ENCODE measurements at places on chromosomes 4 and X.

DNA sequence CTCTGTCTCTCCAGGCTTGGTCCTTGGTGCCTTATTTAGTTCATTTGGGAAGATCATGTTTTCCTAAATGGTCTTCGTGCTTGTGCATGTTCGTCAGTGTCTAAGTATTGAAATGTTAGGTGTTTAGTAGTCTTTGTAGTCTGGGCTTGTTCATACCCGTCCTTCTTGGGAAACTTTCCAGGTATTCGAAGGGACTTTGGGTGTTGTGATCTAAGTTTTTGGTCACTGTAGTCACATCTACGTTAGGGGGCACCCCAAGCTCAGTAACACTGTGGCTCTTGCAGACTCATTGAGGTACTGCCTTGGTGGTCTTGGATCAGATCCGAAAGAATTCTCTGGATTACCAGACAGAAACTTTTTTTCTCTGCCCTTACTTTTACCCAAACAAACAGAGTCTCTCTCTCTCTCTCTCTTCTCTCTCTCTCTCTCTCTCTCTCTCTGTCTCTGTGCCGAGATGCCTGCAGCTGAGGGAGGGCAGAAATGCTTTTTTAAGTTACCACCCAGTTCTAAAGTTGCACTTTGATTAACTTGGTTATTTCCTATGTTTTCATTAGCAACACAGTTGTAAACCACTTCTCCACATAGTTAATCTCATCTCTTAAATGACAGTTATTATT is 67.6 kb upstream of the SLC7A3 start:
- no peak for DNase-seq

GRCh38 chrX:23403849-23404248 is 69.2 kb downstream of the PTCHD1 start:
- no peak for DNase-seq

GRCh38 chrX:38879631-38880220 is 78.5 kb downstream of the MID1IP1 start:
- no peak for DNase-seq

DNA sequence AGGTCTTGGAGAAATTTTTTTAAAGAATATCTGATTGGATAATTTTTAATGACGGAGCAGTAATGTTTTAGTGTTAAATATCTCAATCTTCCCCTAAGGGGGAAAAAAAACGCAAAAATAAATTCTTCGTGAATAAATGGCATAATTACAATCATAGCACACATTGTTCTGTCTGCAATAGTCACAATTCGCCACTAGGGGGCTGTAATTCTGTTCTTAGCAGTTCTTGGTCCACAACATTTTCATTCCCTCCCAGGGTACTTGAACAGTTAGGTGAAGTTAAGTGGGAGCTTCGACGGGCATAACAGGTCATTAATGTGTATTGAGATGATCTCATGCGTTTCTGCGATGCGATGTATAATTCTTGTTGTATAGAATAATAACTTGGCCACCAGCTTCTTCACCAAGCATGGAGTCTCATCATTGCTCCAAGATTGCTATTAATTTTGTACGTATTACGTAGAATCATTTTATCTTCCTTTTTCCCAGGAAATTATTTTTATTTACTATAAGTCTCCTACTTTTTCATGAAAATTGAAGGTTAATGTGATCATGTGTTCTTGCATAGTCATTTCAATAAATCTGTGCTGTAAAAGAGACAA is 27.2 kb downstream of the HTR2C start:
- DNase-seq: no peak

DNA sequence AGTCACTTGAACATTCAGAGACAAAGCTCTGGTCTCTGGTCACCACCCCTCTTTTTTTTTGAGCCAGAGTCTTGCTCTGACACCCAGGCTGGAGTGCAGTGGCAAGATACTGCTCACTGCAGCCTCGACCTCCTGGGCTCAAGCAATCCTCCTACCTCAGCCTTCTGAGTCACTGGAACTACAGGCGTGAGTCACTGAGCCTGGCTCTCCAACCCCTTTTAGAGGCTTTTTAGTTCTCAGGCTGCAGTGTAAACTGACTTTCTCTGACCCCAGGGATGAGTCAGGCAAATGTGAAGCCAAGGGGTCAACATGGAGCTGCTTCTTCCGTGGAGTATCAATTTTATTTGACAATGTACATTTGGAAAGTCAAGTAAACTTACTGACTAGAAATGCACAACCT is 229.2 kb downstream of the PTTG2 start:
- DNase-seq: no peak

GRCh38 chr4:87118826-87119225 is 101.6 kb downstream of the KLHL8 start:
- DNase-seq: no peak

DNA sequence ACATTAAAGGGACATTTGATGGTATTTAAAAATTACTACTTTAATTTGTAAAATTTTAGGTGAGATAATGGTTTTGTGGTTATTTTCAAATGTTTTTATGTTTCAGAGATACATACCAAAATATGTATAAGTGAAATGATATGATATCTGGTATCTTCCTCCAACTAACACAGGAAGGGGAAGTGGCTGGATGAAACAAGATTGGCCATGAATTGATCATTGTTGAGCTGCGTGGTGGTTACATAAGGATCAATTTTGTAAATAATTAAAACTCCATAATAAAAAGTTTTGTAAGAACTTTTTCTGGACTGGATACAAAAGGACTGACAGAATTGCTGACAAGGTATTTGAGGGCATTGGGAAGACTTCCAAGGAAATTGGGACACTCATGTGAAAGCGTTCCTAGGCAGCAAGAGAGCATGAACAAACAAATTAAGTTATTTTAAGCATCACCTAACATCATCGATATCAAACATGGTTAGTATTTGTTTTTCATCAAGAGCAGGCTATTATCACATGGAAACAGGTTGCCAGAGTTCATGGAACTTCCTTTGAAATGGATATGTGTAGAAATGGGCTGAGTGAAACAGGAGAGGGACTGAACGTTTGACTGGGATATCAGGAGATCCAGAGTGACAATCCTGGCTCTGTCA is 4.4 kb upstream of the PGM2 start:
- no peak for DNase-seq

GRCh38 chr4:27055221-27055760 is 194.7 kb downstream of the STIM2 start:
- no peak for DNase-seq

DNA sequence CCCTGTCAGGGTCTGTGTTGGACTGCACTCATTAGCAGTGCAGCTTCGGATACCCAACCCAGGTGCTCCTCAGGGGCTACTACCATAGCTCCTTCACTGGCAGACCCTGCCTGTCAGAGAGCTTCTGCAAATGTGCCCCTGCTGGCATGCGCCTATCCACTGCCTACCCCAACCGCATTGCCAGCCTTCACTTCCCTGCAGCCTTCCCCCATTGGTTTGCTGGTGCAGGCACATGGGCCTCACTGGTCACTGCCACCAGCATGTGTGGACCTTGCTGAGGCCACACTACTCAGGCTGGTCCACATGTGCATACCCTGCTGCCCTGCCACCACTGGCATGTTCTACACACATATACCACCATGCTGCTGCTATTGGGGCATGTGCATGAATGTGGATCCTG is 72.5 kb upstream of the MAGEH1 start:
- DNase-seq: no peak

GRCh38 chr4:61511716-61512488 is 311.8 kb downstream of the ADGRL3 start:
- no peak for DNase-seq

DNA sequence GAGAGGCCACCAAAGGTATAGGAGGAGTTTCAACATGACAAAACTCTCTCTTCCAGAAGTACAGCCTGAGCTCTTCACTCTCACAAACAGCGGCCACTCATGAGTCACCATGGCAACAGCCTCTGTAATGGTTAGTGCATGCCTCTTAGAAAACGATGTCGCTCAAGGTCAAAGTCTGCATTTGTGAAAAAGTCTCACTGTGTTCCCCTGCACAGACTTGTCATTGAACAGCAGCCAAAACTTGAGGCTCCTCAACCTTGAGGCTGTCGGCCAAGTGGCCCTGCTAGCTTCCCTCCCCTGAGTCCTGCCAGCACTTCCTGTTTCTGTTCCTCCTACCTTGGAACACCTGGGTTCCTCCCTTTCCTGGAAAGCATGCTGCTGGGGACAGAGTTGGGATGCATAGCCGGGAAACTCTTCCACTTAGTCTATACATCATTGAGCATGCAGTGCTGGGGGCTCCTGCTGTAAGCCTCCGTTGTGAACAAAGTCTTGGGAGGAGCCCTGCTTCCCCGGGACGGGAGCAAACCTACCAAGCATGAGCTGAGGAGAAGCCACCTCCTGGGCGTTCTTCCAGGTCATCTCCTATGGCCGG is 66.6 kb downstream of the ING2 start:
- DNase-seq: no peak

DNA sequence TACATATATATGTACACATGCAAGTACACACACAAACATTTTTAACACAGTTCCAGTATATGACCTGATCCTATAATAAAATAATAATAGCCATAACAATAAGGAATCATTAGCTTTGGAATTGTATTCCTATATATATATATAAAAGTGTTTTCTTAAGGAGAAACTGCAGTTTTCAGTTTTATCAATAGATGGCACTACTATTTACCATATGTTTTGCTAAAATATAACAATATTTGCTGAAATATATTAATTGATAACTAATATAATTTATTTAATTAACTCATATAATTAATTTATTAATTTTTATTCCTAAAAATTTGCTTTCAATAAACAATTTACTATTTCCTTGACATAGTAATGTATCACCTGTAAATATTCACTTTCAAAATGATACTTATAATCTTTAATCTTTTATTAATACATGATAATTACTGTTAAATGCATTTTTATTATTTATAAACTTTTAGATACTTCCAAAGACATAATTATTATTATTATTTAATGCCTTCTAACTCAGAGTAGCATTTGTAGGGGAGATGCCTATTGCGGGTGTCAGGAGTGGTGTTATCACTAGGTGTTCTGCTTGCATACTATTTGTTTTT is 599.5 kb downstream of the FSTL5 start:
- no peak for DNase-seq

DNA sequence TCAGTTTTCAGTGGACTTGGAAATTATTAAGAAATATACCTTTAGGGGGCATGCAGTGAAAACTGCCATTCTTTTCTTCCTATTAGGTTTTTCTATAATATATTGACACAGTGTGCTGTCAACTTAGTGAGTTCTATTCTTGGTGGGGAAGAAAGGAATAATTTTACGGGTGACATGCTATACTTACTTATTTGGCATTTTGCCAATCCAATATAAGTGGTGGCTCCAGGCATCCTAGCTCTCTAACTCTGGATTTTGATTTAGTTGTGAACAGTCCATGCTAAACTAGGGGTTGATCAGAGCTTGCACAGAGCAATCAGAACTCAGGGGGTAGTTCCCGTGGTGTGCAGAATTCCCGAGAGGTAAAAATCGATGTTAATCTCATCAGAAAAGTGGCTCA is 277.7 kb upstream of the FTHL17 start:
- DNase-seq: no peak

DNA sequence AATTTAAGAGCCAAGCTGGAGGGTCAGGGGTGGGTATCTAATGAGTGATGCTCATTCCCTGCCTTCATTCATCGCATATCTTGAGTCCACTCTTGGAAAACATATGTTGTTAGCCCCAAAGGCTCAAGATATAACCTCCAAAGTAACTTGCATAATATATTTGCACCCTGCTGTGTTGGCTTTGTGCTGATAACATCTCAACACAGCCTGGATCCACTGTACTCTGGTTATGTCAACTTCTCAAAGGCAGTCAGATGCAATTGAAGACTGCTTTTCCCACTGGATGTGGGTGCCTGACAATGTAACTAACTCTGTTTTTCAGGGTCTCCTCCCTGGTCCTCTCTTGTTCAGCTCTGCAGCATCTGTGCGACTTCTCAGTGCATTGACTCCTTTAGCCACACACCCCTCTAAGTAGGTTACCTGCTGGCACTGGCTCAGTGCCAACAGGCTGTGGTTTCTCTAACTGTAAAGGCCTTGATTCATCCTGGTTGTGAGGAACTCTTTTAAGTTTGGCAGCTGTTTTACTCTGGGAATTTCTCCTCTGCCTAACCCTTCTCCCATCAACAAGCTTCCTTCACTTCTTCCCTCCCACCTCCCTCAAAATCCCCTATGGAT is 28.1 kb downstream of the SLC16A2 start:
- no peak for DNase-seq

- no peak for DNase-seq
Observed at GRCh38 chr4:149911354-149911753, 95.7 kb upstream of the IQCM start.

GRCh38 chr4:47391256-47391655 is 72.2 kb downstream of the COMMD8 start:
- no peak for DNase-seq

GRCh38 chrX:66030505-66031317 is 9.2 kb downstream of the VSIG4 start:
- no peak for DNase-seq

GRCh38 chr4:149110481-149110880 is 668.3 kb upstream of the NR3C2 start:
- no peak for DNase-seq

- DNase-seq: no peak
Observed at GRCh38 chr4:100982345-100982744, 365.0 kb downstream of the PPP3CA start.

- no peak for DNase-seq
Observed at GRCh38 chrX:106436691-106437090, 175.1 kb upstream of the RADX start.
